ENCODE measurements at places on chromosomes 3 and 15.

DNA sequence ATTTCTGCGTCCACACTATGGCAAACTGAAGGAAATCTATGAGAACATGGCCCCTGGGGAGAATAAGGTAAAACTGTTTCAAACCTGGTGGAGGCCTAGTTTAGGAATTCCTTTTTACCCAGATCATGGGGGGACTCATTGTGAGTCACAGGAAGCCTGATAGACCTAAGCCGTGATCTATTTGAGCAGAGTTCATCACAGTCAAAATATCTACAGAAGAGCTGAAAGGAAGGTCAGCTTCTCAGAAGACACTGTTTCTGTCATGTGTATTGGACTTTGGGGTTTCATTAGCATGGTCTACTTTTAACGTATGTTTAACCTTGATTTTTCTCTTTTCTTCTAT is 1.3 kb downstream of the PSMD2 start:
- no peak overlapping the region for H3K27ac ChIP-seq
- no peaks in the 10 kb centered on the region for H3K36me3 ChIP-seq
- peaks cover 10% of the 10 kb centered on the region for H3K4me1 ChIP-seq
- no peak for DNase-seq

GRCh38 chr3:14209581-14210289 is 31.1 kb downstream of the LSM3 start:
- H3K36me3 ChIP-seq = no peaks in the 10 kb centered on the region
- no peak overlapping the region for H3K4me3 ChIP-seq
- H3K27ac ChIP-seq = no peak overlapping the region
- no peak for DNase-seq
- no peaks in the 10 kb centered on the region for H3K27me3 ChIP-seq

DNA sequence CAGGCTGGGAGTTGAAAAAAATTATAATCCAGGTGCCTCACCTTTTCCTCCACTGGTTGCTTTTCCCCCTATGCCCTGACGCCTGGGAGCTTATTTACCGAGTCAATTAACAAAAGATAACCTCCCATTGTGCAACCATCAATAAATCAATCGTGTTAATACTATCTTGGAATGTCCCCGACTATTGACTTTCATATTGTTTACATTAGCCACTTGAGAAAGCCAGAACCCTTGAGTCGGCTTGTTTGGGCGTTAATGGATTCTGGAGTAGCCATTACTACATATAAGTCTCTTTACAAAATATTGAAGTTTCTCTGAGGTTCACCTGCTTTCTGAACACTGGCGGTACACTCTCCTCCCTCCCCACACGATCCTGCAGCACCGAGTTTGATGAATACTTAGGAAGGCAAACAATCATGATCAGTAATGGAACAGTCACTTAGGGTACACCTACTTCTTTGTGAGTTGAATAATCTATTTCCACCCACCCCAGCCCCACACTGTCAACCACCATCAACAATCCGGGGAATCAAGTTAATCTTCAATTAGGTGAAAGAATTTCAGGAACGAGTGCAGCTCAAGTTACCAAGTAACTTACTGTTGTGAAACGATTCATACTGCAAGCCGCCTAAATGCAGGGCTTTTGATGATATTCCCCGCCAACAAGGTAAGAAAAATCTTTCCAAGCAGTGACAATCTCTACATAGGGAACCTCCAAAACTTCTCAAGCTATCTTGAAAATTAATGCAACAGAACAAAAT is 159.3 kb upstream of the NR2F2 start:
- no peak overlapping the region for H3K27ac ChIP-seq
- no peaks in the 10 kb centered on the region for H3K27me3 ChIP-seq
- H3K36me3 ChIP-seq = no peaks in the 10 kb centered on the region
- H3K4me3 ChIP-seq = no peak overlapping the region

DNA sequence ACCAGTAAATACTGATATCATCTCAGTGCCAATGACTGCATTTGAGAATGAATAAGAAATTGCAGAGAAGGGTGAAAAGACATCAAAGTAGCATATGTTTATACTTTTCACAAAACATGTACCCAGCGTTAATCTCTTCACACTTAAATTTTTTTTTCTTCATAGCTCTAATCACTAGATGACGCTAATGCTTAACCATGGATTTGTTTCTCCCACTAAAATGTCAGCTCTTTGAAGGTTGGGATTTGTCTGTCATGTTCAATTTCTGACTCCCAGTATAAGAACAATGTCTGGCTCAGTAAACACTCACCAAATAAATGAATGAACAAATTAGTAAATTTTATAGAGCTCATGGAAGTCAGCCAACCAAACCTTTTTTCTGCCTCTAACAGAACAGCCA is 78.3 kb upstream of the LMCD1 start:
- H3K4me3 ChIP-seq = no peak overlapping the region
- H3K36me3 ChIP-seq = no peaks in the 10 kb centered on the region
- no peaks in the 10 kb centered on the region for H3K27me3 ChIP-seq

- H3K27me3 ChIP-seq = no peaks in the 10 kb centered on the region
- DNase-seq = no peak
- no peaks in the 10 kb centered on the region for H3K4me1 ChIP-seq
These were observed 341.7 kb downstream of the PYDC2 start for GRCh38 chr3:191802671-191803070.

DNA sequence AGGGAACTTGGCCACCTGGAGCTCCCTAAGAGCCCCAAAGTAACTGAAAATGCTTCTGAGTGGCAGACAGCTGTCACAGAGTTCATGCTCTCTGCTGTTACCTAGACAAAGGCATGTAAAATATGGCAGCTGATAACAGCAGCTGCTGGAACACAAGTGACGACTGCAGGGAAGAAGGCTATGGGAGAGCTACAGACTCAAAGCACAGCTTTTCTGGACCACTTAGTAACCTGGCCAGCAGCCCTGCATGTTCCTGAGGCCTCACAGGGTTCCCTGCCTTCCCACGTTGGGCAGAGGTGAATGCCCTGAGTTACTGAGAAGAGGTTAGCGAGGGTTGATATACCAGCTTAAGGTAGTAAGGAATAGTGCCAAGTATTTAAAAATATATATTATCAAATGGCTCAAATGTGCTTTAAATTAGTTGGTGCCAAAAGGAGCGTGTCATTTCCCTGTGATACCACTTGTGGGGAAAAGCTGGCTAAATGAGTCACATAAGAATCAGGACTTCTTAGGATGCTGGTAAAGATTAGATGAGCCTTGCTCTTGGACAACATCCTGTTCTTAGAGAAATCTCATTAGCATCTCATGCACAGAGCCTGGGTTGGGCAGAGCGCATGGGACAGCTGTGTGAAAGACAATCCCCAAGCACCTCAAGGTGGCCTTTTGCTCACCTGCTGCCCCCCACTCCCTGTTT is 76.4 kb upstream of the SCN5A start:
- H3K4me3 ChIP-seq = no peak overlapping the region
- no peaks in the 10 kb centered on the region for H3K36me3 ChIP-seq
- H3K27ac ChIP-seq = no peak overlapping the region
- H3K4me1 ChIP-seq = no peaks in the 10 kb centered on the region
- no peaks in the 10 kb centered on the region for H3K27me3 ChIP-seq

DNA sequence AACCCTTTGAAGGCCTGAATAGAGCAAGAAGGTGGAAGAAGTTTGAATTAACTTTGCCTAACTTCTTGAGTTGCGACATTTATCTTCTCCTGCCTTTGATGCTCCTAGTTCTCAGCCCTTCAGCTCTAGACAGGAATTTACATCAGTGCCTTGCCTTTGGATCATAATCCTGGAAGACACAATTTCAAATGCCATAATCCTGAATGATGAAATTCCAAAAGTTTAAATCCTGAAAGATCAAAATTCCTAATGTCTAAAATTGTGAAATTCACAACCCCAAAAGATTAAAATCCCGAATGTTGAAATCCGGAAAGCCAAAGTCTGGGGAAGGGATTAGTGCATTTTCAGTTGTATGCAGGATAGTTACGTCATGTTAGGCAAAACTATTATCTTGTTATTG is 166.6 kb upstream of the PDZRN3 start:
- no peak overlapping the region for H3K4me3 ChIP-seq
- no peak overlapping the region for H3K27ac ChIP-seq
- no peak for DNase-seq
- H3K36me3 ChIP-seq = no peaks in the 10 kb centered on the region
- no peaks in the 10 kb centered on the region for H3K4me1 ChIP-seq

DNA sequence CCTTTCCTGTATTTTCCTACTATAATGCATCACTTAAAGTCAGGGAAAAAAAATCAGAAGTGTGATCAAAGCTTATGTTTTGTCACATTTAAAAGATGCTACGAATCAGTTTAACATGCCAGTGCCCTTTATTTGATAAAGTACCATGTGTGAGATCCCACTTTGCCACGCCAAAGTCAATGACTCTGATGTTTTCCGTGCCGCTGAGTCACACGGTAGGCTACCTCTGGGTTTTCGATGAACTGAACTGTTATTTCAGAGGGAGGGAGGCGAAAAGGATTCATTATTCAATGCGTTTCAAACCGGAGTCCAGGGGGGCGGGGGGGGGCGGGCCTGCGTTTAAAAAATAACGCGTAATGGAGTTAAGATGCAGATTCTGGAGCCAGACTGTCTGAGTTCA is 203.0 kb downstream of the ABHD5 start:
- peak overlapping the region; percentile 0 for H3K27ac ChIP-seq
- H3K4me1 ChIP-seq = no peaks in the 10 kb centered on the region
- no peaks in the 10 kb centered on the region for H3K27me3 ChIP-seq
- peak overlapping the region; percentile 27 for H3K4me3 ChIP-seq
- no peak for DNase-seq

- peak overlapping the region; percentile 14 for H3K27ac ChIP-seq
- DNase-seq = no peak
- H3K36me3 ChIP-seq = no peaks in the 10 kb centered on the region
- H3K27me3 ChIP-seq = no peaks in the 10 kb centered on the region
- H3K4me1 ChIP-seq = peaks cover 7% of the 10 kb centered on the region
- no peak overlapping the region for H3K4me3 ChIP-seq
These were observed 25.1 kb downstream of the DTWD1 start for GRCh38 chr15:49645941-49646340.

DNA sequence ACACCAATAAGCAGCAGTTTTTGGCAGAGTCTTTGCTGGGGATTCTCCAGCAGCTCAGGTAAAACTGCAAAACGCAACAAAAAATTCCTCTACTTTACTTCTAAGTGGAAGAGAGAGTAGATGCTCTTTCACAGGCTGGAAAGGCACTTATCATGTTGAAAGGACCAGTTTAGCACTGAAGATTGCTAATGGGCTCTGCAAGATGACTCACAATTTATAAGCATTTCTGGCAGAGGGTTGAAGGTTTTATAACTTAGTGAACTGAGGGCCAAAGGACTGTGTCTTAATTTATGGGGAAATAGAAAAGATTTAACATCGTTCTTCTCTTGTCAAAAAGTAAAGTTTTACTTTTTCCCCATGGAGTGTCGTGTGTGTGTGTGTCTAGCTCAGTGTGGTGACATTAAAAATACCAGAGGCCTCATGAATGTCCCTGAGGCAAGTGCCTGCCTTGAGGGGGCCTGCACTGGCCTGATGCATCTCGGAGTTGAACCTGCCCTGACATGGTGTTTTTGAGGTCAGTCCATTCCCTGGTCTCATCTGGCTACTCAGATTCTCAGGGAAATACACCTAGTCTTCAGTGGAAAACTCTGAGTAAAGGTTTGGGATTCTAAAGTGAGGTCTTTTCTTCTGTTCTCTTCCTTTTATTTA is 1092.0 kb downstream of the NAALADL2 start:
- no peaks in the 10 kb centered on the region for H3K27me3 ChIP-seq
- H3K4me3 ChIP-seq = no peak overlapping the region
- H3K4me1 ChIP-seq = no peaks in the 10 kb centered on the region
- no peak for DNase-seq

GRCh38 chr3:44981751-44982150 is 5.7 kb downstream of the EXOSC7 start:
- peaks cover 43% of the 10 kb centered on the region for H3K4me1 ChIP-seq
- no peak overlapping the region for H3K27ac ChIP-seq
- no peaks in the 10 kb centered on the region for H3K27me3 ChIP-seq
- DNase-seq = no peak
- H3K36me3 ChIP-seq = no peaks in the 10 kb centered on the region
- H3K4me3 ChIP-seq = no peak overlapping the region

DNA sequence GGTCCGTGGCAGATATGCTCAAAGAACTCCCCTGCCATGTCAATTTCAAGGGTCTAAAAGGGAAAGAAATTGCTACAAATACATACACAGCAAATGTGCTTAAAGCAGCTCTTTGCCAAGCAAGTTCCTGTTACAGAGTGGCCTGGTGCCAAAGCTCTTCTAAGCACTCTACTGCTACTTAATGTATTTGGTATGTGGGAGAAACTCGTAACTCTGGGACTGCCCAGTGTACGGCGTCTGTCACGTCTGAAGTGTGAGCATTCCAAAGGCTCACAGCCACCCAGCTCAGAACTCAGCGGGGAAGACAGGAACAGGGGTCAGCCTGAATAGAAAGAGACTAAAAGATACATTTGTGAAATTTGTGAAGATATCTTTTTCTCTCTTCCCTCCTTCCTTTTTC is 54.6 kb downstream of the RBMS3 start:
- H3K4me1 ChIP-seq = peaks cover 17% of the 10 kb centered on the region
- H3K27ac ChIP-seq = peak overlapping the region; percentile 78
- H3K36me3 ChIP-seq = no peaks in the 10 kb centered on the region
- no peaks in the 10 kb centered on the region for H3K27me3 ChIP-seq
- H3K4me3 ChIP-seq = no peak overlapping the region

- no peak for DNase-seq
- no peaks in the 10 kb centered on the region for H3K36me3 ChIP-seq
- H3K27ac ChIP-seq = no peak overlapping the region
These were observed 117.6 kb upstream of the CHMP2B start for GRCh38 chr3:87109465-87109864.

- no peak for DNase-seq
- H3K4me3 ChIP-seq = no peak overlapping the region
- H3K36me3 ChIP-seq = no peaks in the 10 kb centered on the region
- no peaks in the 10 kb centered on the region for H3K27me3 ChIP-seq
- no peak overlapping the region for H3K27ac ChIP-seq
These were observed 163.1 kb downstream of the IL1RAP start for GRCh38 chr3:190677001-190677400.

DNA sequence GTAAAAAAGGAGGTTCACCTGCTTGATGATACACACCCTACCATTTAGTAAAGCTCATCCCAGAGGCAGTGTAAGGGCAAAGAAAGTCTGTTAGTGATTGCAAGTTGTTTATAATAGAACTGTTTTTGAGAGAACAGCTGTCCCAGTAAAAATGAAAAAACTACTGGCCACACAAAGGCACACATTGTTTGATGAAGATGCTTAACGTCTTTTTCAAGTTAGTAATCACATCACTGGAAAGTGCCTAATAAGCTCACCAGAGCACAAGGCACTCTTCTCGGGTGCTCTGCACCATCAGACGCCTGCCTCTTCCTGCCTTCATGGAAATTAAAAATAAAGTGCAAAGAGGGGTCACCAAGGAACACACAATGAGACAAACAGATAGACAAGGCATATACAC is 186.9 kb downstream of the PDZRN3 start:
- DNase-seq = no peak
- H3K27ac ChIP-seq = no peak overlapping the region
- H3K36me3 ChIP-seq = no peaks in the 10 kb centered on the region
- H3K27me3 ChIP-seq = no peaks in the 10 kb centered on the region
- no peak overlapping the region for H3K4me3 ChIP-seq

DNA sequence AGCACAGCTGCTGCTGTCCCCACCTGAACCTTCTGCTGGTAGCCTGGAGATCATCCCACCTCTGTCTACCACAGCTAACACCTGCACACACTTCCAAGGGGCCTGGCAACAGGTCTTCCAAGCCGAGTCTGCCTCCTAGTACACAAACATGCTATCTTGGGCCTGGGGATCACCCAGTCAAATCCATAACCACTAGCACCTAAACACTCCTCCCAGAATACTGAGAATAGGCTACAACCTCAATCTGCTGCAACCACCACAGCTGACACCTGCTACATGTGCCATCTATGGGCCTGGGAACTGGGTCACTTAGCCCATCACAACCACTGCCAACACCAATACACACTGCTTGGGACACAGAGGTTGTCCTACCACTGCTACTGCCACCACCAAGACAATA is 362.8 kb upstream of the ARPP21 start:
- no peak overlapping the region for H3K27ac ChIP-seq
- no peaks in the 10 kb centered on the region for H3K27me3 ChIP-seq
- DNase-seq = no peak
